ENCODE measurements at places on chromosomes 7 and 10.

- DNase-seq, result no peak
Observed at GRCh38 chr10:11189582-11190376, 172.1 kb downstream of the CELF2 start.

- DNase-seq, result no peak
Observed at GRCh38 chr10:15197911-15198310, 29.4 kb upstream of the NMT2 start.

DNA sequence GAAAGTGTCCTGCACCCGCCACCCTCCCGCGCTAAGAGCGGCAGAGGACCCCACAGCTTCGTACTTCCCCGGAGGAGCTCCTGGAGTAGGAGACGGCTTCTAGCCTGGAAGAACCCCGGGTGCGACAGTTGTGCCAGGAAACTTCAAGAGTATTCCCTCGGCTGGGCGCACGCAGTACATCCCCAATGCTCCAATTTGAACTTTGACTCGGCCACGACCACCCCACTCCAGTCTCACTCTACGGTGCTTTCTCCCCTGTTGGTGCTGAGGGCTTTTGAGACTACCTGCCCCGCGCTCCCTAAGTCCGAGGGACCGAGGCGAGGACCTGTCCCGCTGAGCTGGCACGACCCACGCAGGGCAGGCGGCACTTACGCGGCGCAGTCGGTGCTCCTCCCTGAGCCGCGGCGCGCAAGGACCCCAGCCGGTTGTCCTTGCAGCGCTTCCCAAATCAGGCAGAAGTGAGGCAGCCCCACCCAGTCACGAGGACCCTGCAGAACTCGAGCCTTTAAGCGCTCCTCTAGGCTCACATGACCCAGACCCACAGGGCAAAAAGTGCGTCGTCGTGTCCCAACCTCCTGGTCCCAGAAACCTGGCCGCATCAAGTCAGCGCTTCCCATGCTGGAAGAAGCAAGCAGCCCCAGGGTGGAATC is at the start of gene CPVL:
TSS of gene CPVL (minus strand) at position 481 of the 650 bp plus-strand sequence. CDS start 25,476 bp downstream, outside the sequence.
- DNase-seq, result no peak

DNA sequence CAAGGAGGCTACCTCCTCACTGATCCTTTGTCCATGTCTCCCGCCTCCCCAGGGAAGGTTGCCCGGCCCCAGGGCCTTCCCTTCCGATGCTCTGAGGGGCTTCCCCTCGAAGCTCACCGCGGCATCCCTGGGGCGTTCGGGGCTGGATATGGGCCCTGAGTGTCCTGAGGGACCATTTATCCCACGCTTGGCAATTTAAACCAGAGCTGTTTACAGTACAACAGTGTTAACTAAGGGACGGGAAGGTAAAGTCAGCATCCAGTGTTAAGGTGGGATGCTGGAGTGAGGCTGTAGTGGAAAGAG is 92.0 kb downstream of the TCERG1L start:
- DNase-seq, result no peak

- DNase-seq, result no peak
Observed at GRCh38 chr7:64849250-64849923, 53.7 kb upstream of the ZNF273 start.

DNA sequence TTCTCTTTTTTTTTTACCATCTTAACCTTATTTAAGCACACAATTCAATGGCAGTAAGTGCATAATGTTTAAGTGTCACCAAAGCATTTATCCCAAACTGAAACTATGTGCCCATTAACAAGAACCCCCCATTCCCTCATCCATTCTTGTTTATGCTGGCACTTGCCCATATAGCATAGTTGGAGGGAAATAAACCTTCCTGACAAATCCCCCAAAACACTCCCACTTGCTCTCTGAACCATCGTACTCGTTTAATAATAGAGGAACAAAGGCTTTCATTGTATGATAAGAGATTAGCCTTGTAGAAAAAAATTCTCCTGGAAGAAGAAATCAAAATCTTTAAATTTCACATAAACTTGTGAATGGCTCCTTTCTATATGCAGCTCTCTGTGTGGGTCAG is 26.4 kb upstream of the KCNMA1 start:
- DNase-seq, result no peak

- DNase-seq, result no peak
Observed at GRCh38 chr10:110655320-110655719, 11.2 kb downstream of the RBM20 start.

- DNase-seq, result no peak
Observed at GRCh38 chr10:31033147-31033546, 1.5 kb upstream of the ZNF438 start.

GRCh38 chr7:106482091-106482490 is 178.9 kb downstream of the CCDC71L start:
- no peak for DNase-seq

GRCh38 chr10:119209035-119209735 is 1.8 kb downstream of the GRK5 start:
- DNase-seq, result peak; percentile 88

- DNase-seq, result no peak
Observed at GRCh38 chr10:59004392-59004791, 172.1 kb upstream of the PHYHIPL start.

- DNase-seq, result no peak
Observed at GRCh38 chr10:130140425-130140824, 4.2 kb downstream of the GLRX3 start.

Measured in choroid plexus epithelial cell (primary cell).